Lower leg skin (tissue), 4 donors: ENCODE measurements at places on chromosomes 5 and 9. TPM values are rescaled to one million over a fixed set of nuclear protein-coding genes. Genes with fewer than 3 reads are reported as not detected.

AMBP gene
- total RNA-seq: not detected

TEK gene
- total RNA-seq: 2.5 TPM

- DNase-seq: no peak
Observed at GRCh38 chr5:132812781-132813598, at the start of gene SOWAHA. SOWAHA (plus strand) TSS chr5:132813302; CDS start chr5:132813622, 320 bp downstream.

PCDHB14 gene
- 7.5 TPM for total RNA-seq

DNA sequence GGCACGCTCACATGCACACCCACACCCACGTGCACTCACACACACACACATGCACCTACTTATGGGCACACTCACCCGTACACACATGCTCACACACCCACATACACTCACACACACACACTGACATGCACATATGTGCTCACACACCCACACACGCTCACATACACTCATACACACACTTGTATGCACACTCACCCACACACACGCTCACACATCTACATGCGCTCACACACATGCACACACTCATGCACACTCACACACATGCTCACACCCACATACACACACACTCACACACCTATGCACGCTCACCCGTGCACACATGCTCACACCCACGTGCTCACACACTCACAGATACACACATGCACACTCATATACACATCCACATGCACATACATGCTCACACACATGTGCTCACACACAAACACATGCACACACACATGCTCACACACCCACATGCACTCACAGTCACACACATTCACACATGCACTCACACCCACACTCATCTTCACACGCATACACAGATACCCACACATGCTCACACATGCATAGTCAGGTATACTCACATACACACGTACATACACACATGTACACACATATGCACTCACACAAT is 138.3 kb downstream of the OLFM1 start:
- DNase-seq: no peak

DNA sequence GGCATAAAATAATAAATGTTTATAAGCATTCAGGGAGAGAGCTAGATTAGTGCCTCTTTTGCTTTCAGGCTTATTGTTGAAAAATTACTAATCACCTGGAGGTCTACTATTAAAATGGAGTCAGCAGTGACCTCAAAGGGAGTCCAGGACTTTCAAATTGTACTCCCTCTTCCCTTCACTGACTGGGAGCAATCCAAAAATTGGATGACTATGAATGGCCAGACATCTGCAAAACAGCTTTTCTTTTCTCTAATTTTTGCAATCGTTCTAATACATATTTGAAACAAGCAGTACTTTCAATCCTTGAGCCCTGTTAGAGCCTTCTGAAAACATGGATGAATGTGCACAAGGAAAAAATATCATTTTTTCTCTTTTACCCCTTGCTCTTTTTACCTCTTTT is 461.8 kb downstream of the TMEM232 start:
- no peak for DNase-seq

GRCh38 chr5:125049721-125050702 is 303.6 kb upstream of the ZNF608 start:
- no peak for DNase-seq

- DNase-seq: no peak
Observed at GRCh38 chr9:2966565-2967300, 122.8 kb upstream of the PUM3 start.

ACOT12 gene
- total RNA-seq: not detected

DNA sequence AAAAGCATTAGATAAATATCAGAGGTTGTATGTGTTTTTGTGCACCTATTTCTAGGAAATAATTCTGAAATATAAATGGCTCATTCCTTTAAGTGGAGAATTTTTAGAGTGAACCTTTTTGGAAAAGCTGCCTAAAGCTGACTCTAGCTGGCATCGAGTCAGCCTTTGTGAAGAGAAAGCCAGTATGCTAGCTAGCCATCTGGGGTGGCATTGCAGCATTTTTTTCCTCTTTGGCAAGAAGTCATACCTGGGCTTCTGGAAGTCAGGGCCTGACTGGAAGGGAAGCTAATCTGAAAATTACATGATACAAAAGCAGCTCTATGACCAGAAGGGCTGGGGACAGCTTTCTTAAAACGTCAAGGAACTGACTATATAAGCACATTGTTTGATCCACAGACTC is 19.7 kb downstream of the ANP32B start:
- no peak for DNase-seq

DNA sequence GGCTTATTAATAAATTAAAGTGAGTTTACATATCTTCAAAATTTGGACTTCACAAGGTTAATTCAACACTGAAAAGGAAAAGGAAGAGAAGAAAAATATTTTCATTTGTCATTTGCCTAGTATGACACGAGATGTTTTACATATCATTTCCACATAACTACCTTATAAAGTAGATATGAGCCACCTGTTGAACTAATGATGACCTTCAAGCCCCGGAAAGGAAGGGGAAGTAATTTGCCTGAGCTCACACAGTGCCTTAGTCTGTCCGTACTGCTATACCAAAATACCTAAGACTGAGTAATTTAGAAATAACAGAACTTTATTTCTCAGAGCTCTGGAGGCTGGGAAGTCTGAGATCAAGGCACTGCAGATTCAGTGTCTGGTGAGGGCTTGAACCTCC is 17.9 kb downstream of the CMYA5 start:
- no peak for DNase-seq

DNA sequence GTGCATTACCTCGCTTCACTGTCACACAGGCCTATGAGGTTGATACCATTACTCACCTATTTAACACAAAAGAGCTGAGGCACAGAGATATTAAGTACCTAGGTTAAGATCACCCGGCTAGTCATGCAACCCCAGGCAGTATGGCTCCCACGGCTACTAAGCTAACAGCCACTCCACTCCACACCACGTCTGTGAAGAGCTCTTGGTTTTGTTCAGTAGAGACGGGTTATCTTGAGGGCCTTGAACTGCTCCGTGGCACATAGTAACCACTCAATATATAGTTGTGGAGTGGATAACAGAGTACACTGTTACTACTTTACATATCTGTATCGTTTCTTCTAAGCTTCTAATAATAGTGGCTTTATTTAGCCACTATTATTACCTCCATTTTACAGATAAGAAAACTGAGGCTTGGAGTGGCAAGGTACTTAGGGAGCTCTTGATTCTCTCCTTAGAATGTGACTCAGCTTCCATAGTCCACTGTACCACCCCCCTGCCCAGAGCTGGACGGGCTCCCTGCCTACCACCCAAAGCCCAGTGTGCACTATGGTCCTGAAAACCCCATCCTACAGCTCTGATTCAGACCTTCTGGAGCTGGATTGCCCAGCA is 1.0 kb upstream of the CORO2A start:
- DNase-seq: no peak

- DNase-seq: no peak
Observed at GRCh38 chr5:35855187-35855586, 1.5 kb upstream of the IL7R start.

IFNA2 gene
- not detected for total RNA-seq

- DNase-seq: no peak
Observed at GRCh38 chr5:164868761-164869160, 1363.3 kb downstream of the MAT2B start.

DNA sequence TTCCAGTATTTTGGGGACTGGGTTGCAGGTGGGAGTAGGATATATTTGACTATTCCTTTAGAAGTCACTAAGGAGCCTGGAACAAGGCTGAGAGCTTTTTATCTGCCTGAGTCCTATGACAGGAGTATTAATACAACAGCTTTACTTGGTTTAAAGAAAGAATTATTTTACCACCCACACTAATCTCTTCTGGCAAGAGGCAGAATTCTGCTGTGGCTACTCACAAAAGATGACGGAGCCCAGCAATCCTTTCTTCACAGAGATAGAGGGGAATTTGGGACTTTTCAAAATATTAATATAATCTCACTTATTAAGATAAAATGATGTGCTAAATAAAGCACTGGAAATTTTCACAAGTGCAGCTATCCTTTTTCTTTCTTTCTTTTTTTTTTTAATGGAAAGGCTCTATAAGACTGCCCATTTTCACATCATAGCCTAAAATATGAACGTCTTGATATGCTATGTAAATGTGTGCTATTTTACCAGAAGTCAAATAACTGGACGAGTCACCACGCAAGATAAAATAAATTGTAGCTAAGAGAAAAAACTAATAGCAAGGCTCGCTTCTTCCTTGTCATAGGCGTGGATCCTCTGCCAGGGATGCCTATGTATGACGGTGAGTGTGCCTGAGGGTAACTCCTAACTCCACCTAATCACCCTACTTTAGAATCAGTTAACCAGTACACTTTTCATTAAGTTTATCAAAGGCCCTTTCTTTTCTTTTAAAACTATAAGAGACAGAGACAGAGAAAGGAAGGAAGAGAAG is 76.3 kb downstream of the ZNF608 start:
- DNase-seq: no peak

NEUROG1 gene
- not detected for total RNA-seq

GRCh38 chr5:59051951-59052350 is 469.1 kb downstream of the RAB3C start:
- no peak for DNase-seq

NOXA1 gene
- total RNA-seq: 3.1 TPM

SERF1A gene
- 0.94 TPM for total RNA-seq

- DNase-seq: peak; percentile 79
Observed at GRCh38 chr5:432928-433791, 9.8 kb upstream of the EXOC3 start.

GRCh38 chr9:126408004-126408403 is 81.4 kb downstream of the MVB12B start:
- DNase-seq: no peak

GRCh38 chr5:113264046-113264445 is 170.7 kb downstream of the TSSK1B start:
- no peak for DNase-seq

FAM153A gene
- total RNA-seq: 1.6 TPM

PIP5KL1 gene
- total RNA-seq: 6.9 TPM

SURF1 gene
- 20.1 TPM for total RNA-seq

- no peak for DNase-seq
Observed at GRCh38 chr9:36319806-36320205, 61.6 kb upstream of the GNE start.

GRCh38 chr5:179889885-179890284 is 17.8 kb downstream of the TBC1D9B start:
- DNase-seq: no peak

GRCh38 chr5:141992349-141992963 is 20.4 kb downstream of the GNPDA1 start:
- peak; percentile 90 for DNase-seq
